ENCODE measurements at places on chromosomes 2 and 18. TPM values are rescaled to one million over a fixed set of nuclear protein-coding genes. Genes with fewer than 3 reads are reported as not detected.

- peak; percentile 84 for DNase-seq
Observed at GRCh38 chr2:201420442-201421113, 30.7 kb downstream of the TRAK2 start.

GRCh38 chr2:121001641-121002040 lies 266.0 kb downstream of the GLI2 start:
- DNase-seq, result no peak

- DNase-seq, result peak; percentile 17
Observed at GRCh38 chr2:233764264-233764663, 4.2 kb downstream of the UGT1A1 start.

GRCh38 chr2:168336786-168337388 lies 89.5 kb upstream of the STK39 start:
- DNase-seq, result peak; percentile 25

The IL1RL1 gene
- 0.17 TPM for total RNA-seq

DNA sequence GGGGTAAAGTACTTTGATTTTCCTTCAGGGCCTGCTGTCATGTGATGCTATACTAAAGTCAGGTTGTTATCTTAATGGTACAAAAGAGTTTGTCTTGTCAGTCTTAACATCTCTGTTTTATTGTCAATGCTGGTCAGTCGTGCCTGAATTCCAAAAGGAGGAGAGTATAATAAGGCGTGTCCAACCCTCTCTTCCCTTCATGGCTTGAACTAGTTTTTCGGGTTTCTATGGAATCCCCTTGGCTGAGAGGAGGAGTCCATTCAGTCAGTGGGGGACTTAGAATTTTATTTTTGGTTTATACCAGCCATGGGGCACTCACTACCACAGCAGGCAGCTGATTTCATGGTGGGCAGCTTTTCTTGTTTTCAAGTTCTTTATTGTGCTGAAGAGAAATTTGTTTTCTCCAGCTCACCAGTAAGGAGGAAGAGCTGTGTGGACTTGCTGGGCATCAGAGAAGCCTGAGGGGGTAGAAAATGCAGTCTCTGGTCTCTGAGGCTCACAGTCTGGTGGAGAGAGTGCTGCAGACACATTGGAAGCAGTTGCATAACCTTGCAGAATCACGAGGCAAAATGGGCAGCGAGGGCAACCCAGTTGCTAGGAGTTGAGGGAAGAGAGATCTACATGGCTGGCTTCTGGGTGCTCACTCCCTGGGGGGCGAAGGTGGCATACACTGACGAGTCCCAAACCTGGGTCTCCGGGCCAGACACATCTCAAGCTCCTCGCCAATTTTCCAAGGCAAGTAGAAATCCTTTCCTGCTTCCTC lies 193.1 kb downstream of the ZBTB7C start:
- no peak for DNase-seq

DNA sequence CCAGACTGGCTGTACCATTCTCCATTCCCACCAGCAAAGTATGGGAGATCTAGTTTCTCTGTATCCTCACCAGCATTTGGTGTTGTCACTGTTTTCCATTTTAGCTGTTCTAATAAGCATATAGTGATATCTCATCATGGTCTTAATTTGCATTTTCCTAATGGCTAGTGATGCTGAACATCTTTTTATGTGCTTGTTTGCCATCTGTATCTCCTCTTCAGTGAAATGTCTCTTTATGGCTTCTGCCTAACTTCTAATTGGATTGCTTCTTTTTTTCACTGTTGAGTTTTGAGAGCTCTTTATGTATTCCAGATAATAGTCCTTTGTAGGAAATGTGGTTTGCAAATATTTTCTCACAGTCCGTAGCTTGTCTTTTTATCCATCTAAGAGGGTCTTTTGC lies 18.9 kb upstream of the BIN1 start:
- no peak for DNase-seq

DNA sequence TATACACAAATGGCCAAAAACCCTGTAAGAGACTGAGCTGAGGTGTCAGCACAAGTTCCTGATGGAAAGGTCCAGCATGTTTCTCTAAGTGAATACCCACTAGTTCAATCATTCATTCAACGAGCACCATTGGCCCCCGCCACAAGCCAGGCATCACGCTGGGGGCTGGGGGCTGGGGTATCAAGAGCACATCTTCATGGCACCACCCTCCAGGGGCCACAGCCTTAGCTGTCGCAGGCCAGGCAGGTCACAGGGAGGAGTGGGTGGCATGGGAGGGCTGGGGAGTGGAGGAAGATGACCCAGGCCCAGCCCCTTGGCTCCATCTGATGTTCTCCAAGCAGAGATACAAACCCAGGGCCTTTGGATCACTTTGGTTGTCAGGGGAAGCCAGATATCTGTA lies 97.9 kb downstream of the ACKR3 start:
- DNase-seq, result no peak

DNA sequence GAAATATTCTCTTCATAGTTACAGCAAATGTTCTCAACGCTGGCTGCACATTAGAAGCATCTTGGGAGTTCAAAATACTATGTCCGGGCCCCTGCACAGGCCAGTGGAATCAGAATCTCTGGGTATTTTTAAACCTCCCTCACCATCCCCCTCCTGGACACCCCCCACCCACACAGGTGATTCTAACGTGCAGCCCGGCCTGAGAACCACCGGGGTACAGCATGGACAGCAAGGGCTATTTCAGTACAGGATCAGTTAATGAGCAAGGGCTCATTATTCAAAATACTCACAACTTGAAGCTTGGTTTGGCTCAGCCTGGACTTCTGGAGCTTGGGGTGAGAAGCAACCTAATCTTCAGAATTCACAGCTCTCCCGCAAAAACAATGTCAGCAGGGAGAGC lies 31.4 kb downstream of the INO80C start:
- DNase-seq, result no peak

The NEU2 gene
- total RNA-seq, result not detected

The SLC16A14 gene
- total RNA-seq, result 0.09 TPM

DNA sequence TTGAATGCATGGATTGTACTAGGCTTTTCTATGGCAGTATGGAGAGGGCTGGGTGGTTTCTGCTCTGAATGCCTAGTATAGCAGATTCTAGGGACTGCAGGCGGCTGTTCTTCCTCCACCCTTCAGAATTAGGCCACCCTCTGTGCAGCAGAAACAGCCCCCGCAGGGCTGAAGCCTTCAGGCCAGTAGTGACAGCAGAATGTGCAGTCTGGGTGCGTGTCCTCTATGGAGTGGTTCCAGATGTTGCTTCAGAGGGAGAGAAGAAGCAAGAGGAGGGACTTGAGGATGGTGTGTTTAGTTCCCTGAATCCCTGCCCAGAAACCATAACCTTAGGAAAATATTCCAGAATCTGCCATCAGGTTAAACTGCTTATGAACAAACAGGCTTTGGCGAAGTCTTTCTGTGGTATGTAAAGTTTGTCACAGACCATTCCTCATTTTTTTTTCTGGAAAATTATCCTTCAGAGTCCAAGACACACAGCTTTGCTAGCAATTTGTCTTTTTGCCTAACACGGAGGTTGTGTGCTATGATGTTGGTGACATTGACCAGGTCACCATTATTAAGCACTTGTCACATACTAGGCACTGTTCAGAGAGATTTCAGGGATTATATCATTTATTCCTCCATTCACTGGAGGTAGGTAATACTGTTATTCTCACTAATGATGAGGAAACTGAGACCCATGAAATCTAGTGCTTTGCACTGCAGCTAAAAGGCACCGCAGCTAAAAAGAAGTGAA lies 21.1 kb downstream of the CASP10 start:
- no peak for DNase-seq

The MC2R gene
- total RNA-seq, result not detected
